NCI-H2171 (cell line): ENCODE measurements at places on chromosomes 4 and X.

GRCh38 chrX:26914232-26914631, 548.9 kb downstream of the PPP4R3C start:
- no peak for DNase-seq

DNA sequence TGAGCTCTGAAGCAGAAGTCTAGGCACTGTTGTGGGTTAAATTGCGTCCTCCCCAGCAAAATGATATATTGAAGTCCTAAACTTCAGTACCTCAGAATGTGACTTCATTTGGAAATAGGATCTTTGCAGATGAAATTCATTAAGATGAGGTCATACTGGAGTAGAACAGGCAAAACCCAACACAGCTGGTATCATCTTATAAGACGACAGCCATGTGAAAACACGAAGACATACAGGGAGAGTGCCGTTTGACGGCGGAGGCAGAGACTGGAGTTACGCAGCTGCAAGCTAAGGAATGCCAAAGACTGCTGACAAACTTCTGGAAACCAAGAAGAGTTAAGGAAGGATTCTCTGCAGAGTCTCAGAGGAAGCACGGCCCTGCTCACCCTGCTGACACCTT, 241.5 kb downstream of the MAML3 start:
- DNase-seq: no peak

DNA sequence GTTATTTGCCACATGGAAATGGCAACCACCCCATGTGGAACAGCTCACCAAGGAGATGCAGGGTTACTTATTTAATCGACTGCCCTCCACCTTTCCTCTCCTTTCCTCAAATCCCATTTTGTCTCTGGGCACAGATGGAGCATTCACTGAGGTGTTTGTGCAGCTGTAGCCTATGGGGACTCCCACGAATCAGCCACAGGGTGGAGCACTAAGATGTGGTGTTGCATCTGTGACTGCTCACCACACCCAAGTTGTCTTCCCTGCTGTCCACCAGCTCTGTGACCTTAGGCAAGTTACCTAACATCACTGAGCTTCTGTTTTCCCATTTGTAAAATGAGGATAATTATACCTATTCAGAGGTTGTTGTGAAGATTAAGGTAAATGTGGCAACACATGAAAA, 252.4 kb upstream of the CPEB2 start:
- DNase-seq: no peak

GRCh38 chr4:82696117-82696860, 102.3 kb downstream of the SCD5 start:
- no peak for DNase-seq

GRCh38 chr4:2962614-2963174, 512 bp downstream of the NOP14 start:
- DNase-seq: peak; percentile 26

DNA sequence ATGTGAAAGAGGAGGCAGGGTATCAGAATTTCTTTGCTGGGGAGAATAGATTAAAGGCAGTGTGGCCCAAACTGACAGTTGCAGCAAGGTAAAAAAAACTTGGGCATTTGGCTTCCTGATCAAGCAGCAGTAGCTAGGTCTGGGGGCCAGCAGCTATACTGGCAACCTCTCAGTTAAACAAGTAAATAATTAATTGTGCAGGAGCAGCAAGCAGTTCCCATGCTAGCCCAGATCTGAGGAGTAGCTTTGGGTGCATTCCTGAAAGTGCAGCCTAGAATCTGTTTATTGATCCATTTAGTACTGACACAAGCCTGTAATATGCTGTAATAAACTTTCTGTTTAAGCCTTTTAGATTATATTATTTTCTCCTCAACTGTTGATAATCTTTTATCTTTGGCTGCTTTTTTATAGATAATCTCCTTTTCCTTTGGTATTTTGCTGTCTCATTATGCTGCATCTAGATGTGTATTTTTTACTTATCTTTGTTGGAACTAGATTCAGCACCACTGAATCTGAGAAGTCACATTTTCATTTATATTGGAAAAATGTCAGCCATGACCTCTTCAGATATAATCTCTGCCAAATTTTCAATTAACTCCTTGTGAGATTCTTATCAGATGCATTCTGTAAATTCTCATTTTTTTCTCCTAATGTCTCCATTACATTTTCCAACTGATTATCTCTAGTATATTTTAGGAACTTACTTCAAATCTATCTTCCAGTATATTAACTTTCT, 276.3 kb downstream of the STPG2 start:
- DNase-seq: no peak

DNA sequence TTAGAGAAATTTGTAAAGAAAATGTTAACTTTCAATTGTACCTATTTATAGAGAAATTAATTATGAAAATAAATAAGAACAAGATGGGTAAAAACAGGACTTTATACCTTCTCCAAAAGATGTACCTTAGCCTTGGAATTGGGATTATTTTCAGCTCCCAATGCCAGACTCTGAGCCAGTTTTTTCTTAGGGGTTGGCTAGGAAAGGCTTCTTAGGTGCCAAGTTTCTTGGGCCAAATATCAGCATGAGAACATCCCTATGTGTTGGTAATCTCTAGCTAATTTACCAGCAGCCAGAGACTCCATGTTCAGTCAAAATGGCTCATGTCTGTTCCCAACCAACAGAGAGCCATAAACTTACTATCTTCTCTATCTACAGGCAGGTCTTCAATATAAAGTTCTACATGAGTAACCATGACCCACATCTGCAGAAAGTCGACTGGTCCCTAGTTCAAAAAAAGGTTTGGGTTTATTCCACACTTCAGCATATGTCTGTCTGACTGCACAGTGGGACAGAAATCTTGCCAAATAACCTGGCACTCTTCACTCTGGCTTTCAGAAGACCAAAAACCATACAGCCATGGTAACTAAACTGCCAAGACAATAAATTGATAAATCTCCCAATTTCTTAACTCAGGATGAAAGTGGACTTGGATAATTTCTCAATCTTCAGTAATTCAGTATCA, 380.5 kb upstream of the RASGEF1B start:
- DNase-seq: no peak

DNA sequence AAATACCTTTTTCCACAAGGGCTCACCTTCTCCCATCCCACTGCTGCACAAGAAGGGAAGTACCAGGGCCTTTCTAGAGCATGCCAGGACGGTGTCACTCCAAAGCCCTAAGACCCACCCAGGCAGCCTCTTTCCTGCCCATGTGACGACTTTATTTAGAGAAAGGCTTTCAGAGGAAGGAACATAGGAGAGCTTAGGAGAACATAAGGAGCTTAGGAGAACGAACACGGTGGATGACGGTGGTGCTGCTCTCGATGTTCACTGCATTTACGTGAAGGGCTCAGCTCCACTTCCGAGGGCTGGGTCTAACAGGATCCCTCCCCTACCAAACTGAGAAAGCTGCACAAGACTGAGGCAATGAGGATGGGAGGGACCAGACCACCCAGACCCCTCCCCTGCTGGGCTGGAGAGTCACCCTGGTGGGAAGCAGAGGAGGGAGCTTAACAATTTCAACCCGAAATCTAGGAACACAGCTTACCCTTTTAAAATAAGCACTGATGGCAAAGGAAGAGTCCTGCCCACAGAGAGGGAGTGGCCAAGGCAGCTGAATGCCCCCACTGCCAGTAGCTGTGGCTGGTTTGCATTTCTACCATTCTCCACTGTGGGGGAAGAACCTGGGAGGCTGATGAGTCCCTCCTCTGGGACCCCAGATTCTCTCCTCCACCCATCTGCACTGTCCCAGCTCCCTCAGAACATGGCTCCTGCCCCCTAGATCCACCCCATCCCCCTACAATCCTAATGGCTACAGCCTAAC, 29.8 kb downstream of the ZFYVE28 start:
- no peak for DNase-seq

- no peak for DNase-seq
These were observed 41.5 kb upstream of the ANKRD50 start for GRCh38 chr4:124753941-124754581.

DNA sequence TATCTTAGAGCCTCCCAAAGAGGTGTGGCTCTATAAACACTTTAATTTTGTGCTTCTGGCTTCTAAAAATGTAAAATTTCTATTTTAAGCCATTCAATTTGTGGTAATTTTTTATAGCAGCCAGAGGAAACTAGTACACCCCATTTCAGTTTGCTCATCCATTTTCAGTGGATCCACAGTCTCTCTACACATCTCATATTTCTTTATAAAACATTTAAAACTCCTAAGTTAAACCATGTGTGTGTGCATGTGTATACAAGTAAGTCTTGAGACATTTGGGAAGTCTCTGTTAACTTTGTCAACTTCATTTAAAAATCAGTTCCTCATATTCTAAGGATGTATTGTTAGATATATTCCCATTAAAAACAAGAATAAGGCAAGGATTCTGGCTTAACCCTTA, 273.2 kb downstream of the IL15 start:
- no peak for DNase-seq

DNA sequence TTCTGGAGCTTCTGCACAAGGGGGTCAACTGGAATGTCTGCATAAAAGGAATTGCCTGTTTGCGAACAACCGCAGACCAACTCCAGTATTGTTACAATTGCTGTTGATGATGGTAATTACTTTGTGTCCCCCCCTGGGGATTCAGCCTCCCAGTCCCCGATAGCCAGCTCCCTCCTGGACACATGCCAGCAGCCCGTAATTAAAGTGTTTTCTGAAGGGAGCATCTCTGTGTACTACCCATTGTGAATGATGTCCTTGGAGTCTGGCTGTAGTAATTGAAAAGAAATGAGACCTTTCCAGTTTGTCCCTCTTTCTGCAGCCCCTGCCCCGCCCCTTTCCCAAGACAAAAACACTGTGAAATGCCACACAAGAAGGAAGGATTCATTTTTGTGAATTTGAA, 377.1 kb upstream of the LCORL start:
- DNase-seq: no peak

DNA sequence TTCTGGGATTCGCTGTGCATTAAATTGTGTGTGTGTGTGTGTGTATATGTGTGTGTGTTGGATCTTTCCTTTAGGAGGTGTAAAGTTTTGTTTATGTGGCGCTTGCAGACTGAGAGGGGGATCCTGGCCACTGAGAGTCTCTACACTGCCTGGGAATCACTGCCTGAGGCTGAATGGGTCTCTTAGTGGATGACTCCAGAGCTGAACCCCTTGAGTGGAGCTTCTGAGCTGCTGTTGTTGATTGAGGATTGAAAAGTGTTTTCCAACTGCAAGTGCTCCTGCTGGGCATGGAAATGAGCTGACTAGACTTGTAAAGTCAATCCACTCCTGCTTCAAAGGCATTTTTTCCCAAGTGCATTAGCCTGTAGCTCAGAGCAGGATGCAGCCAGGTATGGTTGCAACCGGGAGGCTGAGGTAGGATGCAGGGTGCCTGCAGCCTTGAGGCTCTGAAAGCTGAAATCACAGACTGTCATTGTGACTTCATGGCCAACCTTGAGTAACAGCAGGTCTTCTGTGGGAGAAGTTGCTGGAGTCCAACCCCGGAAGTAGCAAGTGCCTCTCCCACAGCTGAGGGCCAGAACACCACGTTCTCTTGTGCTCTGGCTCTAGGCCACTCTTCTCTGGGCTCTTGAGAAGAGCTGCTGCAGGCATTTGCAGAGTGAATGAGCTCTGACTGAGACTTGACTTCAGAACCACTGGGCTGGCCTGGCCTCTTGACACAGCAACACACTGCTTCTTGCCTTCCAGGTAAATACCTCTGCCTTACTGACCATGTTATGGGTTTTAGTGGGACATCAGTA, at the start of gene TBX22:
TSS of gene TBX22 (plus strand) at position 613 of the 800 bp plus-strand sequence. CDS start 7,517 bp downstream, outside the sequence.
- DNase-seq: no peak

DNA sequence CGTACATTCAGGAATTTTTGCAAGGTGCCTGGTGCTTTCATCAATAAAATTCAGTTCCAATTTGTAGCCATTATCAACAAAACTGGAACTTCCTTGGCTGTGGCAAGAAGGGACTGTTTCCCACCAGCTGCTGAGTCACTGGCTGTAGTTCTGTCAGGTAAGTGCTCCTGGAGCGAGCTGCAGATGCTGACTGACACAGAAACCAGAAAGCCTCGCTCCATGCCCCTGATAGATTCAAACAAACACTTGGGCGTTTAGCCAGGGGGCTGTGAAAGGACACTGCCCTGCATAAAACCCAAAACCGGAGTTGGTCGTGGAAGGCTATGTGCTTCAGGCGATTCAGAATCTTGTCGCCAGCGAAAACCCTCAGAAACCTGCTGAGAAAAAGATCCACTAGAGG, 188.4 kb upstream of the FAM9B start:
- DNase-seq: no peak
